ENCODE measurements at places on chromosomes 11 and 22.

- peak; percentile 12 for DNase-seq
Measured at GRCh38 chr11:132402071-132402684, 1031.8 kb downstream of the NTM start.

GRCh38 chr22:25669253-25670069, 72.5 kb upstream of the MYO18B start:
- no peak for DNase-seq

DNA sequence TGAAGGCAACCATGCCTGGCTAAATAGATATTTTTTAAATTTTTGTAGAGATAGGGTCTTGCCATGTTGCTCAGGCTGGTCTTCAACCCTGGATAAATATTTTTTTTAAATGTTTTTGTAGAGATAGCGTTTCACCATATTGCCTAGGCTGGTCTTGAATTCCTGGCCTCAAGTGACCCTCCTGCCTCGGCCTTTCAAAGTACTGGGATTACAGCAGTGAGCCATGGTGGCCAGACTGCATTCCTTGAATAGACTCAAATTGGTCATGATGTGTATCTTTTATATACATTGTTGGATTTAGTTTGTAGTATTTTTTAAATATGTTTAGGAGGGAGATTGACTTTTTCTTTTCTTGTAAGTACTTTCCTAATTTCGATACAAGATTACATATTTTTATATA, 325.7 kb upstream of the C11orf87 start:
- DNase-seq: peak; percentile 51

DNA sequence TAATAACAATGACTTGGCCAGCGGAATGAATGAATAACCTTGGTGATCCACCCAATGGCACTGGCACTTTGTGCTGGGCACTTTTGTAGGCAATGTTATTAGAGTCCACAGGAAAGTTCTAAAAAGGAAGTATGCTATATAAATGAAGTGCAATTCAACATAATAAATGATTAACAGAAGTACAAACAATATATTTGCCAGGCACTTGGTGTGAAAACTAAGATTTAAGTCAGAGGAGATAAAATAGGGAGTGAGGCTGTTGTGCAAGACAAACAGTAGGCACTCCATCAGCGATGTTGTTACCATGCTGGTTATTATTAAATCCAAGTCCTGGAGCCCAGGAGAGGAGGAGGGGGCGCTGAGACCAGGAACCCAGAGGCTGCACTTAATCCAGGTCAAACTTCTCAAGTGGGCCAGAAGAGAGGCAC, 173.8 kb downstream of the LARGE1 start:
- no peak for DNase-seq

- DNase-seq: peak; percentile 67
Measured at GRCh38 chr22:23401111-23401909, 178.8 kb downstream of the IGLL1 start.

- no peak for DNase-seq
Measured at GRCh38 chr22:23970201-23970641, 3.5 kb downstream of the DDTL start.

- DNase-seq: no peak
Measured at GRCh38 chr11:56700914-56701485, 2.1 kb downstream of the OR9G1 start.

DNA sequence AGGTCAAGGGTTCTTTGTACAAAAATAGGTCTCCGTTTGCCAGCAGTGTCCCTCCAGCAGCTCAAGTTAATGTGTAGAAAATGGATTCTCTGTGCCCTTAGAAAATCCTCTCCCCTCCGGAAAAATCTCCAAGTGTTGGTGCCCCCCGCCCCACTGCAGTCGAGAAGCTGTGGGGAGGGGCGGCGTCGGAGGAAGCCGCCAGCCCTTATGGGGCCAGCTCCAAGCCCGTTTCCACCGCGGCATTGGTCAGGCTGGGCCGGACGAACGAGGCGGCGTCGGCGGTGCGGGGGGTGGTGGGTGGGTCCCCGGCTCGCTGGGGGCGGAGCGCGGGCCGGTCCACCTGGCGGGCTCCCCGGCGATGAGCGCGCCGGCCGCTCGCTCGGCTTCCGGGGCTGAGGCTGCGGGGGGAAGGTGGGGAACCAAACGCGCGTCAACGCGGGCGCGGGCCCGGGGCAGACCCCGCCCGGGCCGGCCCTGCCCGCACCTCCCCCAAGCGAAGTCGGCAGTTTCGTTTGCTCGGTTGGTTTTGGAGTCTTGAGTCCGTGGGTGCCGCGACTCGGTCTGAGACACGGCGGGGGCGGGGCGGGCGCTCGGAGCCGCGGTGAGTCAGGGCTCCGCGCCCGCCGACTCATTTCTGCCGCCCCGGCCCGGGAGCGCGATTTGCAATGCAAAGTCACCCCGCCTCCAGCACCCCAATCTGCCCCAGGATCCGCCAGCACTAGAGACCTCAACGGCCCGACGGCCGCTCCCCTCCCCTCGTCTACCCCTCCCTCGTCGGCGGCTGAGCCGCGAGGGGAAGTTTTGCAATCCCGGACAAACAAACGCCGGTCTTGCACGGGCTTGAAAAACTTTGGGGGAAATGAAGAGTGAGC, 1.4 kb downstream of the ASCL2 start:
- peak; percentile 34 for DNase-seq

GRCh38 chr11:39239553-39239952, 2219.9 kb downstream of the LRRC4C start:
- DNase-seq: no peak

DNA sequence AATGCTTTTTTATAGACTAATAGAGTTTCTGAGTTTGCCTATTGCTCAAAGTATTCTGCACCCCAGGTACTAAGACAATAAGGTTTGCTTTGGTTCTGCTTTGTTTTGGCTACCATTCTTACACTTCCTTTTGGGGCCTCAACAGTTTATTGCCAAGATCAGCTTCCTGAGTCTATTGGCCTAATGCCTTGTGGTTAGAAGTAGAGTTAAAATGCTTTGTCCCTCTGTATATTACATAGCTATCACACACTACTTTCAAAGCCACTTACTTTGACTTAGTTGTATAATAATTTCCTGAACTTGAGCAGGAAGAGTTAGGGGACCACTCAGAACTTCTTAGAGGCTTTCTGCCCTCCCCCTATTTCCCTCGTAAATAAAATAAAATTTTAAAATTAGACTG, 96.5 kb downstream of the DLG2 start:
- no peak for DNase-seq

- no peak for DNase-seq
Measured at GRCh38 chr11:45934580-45935318, 12.3 kb downstream of the LARGE2 start.

DNA sequence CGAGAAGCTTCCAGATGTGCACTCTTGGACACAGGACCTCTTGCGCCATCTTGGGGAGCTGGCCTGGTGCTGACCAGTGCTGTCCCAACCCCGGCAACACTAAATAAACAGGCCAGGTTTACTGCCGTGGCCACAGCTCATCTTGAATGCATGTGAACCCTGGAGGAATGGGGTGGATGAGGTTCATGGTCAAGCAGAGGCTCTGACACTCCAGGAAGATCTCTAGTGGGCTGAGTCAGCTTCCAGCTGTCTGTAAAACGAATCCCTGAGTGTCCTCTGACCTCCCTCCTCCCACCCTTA, 51.8 kb downstream of the ALX4 start:
- peak; percentile 43 for DNase-seq

DNA sequence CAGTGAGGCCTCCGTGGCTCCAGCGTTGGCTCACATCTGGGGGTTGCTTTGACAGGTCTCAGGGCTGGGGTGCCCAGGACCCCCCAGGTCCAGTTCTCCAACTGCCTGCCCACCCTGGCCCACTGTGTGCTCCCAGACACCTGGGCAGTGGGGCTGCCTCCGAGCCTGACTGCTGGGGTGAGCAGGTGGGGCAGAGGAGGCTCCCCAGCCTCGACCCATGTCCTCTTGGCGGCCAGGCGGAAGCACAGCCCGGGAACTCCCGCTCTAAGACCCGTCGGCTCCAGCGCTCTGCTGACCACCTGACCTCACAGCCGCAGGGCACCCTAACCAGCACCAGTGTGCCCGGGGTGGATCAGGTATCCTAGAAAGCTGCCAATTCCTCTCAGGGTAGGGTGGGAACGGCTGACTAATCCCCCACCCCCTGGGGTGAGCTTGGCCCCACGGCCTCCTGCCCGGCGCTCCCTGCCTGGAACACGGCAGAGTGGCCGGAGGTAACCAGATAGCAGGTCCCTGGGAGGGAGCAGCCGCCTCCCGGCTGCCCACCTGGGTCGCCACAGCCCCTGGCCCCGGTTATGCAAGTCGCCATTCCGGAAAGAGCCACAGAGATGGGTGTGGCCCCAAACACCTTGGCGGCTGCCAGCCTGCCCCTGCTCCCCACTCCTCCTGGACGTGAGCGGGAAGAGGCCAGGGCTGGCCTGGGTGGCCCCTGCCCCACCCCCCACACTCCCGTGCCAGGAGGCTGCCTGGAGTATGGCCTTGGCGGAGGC, 19.2 kb upstream of the MUC5B start:
- no peak for DNase-seq

DNA sequence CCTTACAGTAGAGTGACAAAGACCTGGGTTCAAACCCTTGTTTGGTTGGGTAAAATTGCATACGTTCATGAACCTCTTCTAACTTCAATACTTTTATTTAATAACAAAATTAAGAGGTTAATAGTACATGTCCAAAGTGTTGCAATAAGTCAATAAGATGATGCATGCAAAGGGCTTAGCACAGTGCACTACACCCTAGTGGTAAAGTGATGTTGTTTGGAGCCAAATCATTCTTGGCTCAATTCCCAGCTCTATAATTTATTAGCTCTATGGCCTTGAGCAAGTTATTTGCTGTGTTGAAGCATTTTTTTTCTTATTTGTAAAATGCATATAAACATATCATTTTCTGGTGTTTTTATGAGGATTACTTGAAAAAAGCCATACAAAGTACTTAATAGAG, 945.3 kb downstream of the LRRC4C start:
- peak; percentile 18 for DNase-seq

GRCh38 chr11:57087991-57088390, 93.8 kb upstream of the LRRC55 start:
- DNase-seq: no peak

DNA sequence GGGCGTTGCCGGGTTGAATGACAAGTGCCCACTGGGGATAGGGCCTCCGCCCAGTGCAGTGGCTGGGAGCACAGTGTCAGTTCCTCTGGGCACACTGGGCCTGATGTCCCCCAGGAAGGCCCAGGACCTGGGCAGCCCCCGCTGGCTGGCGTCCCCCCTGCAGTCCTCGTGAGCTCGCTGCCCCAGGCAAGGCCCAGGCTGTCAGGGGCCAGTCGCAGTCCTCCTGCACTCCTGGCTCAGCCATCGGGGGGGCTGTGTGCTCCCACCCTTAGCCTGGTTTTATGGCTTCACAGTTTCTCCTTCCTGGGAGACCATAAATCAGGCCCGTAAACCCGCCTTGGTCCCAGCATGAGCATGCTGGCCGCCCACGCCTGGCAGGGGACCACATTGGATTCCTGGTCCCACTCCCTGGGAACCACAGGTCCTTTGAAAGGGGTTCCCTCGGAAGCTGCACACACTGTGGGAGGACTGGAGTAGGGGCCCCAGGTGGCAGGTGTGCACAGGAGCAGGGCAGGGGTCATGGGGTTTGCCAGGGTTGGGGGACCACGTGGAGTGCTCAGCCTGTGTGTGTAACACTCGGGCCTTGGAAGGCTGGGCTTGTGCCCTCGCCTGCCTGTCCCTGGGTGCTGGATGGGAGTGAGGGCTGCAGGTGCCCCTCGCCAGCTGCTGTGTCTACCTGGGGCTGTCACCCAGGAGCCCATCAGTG, 113.6 kb downstream of the KCNQ1OT1 start:
- no peak for DNase-seq

DNA sequence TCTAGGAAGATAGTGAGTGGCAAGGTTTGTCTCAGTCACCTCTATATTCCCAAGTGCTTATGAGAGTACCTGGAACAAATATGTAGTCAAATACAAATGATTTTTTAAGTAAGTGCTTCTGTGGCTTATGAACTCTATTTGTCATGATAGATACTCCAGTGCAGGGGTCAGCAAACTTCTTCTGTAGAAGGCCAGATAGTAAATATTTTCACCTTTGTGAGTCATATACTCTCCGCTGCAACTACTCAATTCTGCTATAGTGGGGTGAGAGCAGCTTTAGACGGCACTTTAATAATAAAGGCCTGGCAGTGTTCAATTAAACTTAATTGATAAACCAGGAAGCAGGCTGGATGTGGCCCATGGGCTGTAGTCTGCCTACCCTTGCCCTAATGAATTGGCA, 12.4 kb upstream of the CCDC34 start:
- no peak for DNase-seq

- DNase-seq: no peak
Measured at GRCh38 chr11:134483291-134483690, 71.2 kb upstream of the B3GAT1 start.

- DNase-seq: no peak
Measured at GRCh38 chr11:56782167-56782847, 33.8 kb upstream of the OR9G4 start.

All from iris pigment epithelial cell (primary cell).